ENCODE measurements at places on chromosomes 3 and 15. TPM values are rescaled to one million over a fixed set of nuclear protein-coding genes. Genes with fewer than 3 reads are reported as not detected.

The CISH gene
- polyA plus RNA-seq, result 5.8 TPM

The GJD2 gene
- polyA plus RNA-seq, result 0.11 TPM

The ETV5 gene
- polyA plus RNA-seq, result 20.8 TPM

The DMXL2 gene
- 54.5 TPM for polyA plus RNA-seq

The RTP4 gene
- polyA plus RNA-seq, result 3.1 TPM

Data from testis (tissue), 5 donors.